ENCODE measurements at places on chromosomes 2 and 18. TPM values are rescaled to one million over a fixed set of nuclear protein-coding genes. Genes with fewer than 3 reads are reported as not detected.

The RAB17 gene
- total RNA-seq: 50.9 TPM

The NXPH2 gene
- not detected for total RNA-seq

DNA sequence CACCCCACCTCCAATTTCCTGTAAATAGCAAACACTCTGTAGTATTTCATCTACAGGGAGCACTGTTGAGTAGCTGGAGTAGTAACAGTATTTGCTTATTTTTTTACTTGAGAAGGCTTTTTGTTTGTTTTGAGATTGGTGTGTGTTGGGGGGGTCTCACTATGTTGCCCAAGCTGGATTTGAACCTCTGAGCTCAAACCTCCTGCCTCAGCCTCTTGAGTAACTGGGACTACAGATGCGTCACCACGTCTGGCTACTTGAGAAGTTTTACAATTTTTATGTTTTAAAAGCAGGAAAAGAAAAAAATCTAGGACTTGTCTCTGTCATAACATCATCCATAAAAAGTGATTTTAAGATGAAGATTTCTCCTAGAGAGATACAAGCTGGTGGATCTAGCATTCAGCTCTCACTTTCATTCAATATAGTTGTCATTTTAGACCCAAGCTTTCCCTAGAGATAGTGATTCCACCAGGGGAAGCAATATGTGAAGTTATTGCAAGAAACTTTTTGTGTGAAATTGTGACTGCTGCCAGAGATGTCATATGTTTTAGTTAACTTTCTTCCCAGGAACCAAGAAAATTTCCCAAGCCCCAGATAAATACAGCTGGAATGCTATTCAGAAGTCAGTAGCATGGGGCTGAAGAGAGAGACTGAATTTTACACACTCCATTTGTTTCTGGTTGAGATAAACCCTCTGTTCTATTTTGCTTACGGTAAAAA is 60.2 kb upstream of the MAP4K3 start:
- DNase-seq: no peak

GRCh38 chr2:30820381-30821055 is 13.3 kb upstream of the CAPN13 start:
- no peak for DNase-seq

DNA sequence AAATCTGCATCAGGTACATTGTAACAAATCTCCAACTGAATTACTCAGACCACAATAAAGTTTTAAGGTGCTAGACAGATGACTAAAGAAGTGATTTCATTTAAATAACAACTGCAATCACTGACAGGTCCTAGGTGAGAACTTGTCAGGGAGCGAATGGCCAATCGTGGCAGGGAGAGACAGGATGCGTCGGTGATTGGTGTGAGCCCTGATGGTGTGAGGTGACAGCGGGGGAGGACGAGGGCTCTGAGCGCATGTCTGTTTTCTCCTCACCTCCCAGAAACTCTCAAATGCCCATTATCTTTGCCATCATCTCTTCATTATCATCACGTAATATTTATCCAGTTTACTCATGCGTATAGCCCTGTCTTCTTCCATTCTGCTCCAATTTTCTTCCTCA is 207.9 kb upstream of the LYPD1 start:
- DNase-seq: no peak

- peak; percentile 53 for DNase-seq
These were observed 463.1 kb upstream of the HS6ST1 start for GRCh38 chr2:128781585-128782385.

DNA sequence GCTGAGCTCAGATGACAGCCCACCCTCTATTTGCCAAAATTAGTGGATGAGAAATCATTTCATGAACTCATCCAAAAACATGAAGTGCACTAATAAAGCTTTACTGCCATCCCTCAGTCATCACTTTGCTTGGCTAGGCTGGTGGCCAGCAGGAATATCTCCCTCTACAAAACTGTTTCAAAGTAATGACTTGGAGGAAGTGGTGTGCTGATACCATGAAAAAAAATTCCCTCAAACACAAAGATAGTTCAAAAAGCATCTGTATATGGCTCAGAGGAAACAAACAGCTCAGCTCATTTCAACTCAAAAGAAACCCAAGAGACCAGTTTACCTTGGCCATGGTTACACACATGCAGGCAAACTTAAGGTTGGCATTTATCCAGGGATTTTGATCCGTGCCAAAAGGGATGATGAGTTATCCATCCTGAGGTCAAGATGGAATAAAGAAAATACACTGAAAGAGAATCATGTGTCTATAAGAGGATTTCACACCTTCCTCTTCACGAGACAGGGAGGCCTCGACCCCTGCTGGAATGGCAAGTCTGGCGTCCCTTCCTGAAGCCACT is 18.4 kb upstream of the WIPF1 start:
- no peak for DNase-seq

- peak; percentile 60 for DNase-seq
These were observed 25.9 kb upstream of the ALPP start for GRCh38 chr2:232352511-232353091.
